ENCODE measurements at places on chromosomes 7 and 10.

- DNase-seq, result no peak
These were observed 30.8 kb upstream of the C10orf67 start for GRCh38 chr10:23375366-23375765.

DNA sequence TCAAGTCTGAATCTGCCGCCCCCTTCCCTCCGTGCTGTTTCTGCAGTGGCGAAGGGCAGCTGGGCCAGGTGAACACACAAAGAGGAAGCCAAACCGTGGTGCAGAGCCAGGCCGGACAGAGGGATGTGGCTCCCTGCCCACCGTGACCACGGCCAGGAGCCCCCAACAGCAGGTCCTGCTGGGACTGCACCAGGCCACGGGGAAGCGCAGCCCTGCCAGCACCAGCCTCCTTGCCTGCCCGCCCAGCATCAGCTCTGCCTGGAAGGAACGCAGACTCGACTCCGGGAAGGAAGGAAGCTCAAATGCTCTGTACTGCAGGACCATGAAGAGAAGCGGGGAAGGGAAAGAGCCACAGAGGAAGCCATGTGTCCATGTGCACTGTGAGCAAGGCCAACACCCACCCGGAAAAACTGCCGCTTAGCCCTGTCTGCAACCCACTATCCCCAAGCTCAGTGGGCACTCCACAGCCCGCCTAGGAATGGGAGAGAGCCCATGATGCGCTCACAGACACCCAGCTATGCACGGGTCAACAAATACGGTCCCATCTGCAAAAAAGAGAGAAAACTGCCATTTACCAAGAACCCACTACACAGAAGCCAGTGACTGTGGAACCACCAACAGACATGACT is 19.0 kb downstream of the GPER1 start:
- DNase-seq, result no peak

DNA sequence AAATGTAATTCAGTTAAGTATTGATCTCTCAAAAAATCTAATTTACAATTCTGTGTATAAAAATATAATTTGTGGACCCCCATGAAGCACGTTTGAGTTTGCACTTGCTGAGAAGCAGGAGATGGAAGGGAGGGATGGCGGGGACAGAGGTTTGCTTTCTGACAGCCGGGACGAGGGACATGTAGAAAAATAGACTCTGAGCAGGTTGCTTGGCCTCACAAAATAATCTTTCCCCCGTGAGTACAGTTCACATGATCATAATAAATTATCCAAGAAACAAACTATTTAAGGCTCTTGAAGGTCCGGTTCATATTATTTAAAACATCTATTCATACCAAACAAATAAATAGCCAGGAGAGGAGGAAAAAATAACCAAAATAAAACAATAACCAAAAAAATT is 10.0 kb downstream of the SHH start:
- no peak for DNase-seq

DNA sequence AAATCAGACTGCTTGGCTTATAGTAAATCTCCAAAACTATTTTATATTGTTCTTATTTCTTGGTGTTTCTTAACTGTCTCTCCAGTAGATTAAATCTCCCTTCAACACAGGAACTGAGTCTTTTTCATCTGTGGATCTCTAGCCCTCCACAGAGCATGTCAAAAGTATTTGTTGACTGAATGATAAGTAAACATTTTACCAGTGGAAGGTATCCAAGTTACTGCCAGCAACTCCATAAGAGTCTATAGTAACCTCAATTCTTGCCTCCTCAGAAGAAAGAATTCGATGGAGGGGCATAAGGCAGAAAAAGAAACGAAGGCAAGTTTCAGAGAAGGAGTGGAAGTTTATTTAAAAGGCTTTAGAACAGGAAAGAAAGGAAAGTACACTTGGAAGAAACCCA is 293.9 kb upstream of the DKK1 start:
- no peak for DNase-seq

- no peak for DNase-seq
These were observed 34.7 kb downstream of the MINDY4 start for GRCh38 chr7:30805931-30806330.

- no peak for DNase-seq
These were observed 36.6 kb upstream of the ZMIZ2 start for GRCh38 chr7:44712012-44712411.

GRCh38 chr7:144588559-144589051 is 185.1 kb upstream of the NOBOX start:
- no peak for DNase-seq

DNA sequence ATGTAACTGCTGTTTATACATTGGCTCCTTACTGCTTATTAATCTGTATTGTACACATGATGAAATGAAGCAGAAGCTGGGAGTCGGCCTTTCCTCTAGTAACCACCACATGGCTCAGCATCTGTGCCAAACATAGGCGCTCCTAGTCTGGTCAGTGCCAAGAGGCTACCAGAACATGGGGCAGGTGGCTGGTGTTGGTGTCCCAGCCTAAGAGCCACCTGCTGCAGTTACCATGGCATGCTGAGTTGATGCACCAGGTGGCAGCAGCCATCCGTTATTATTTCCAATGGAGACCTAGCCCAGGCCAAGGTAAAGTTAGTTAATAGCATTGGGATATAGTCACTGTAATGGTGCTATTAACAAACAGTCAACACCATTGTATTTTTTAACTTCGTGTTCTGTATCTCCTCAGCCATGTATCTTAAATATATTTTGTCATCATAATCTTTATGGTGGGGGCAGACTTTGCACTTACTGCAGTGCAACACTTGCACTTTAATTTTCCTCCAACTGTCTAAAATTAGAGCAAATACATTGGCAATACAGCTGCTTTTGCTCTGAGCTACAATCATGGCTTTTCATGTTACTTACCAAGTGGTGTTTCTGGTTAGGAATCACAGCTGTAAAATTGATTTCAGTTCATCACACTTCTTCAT is 33.1 kb downstream of the HBP1 start:
- DNase-seq, result peak; percentile 58

- no peak for DNase-seq
These were observed 31.6 kb downstream of the TMEM120A start for GRCh38 chr7:75962607-75963380.

DNA sequence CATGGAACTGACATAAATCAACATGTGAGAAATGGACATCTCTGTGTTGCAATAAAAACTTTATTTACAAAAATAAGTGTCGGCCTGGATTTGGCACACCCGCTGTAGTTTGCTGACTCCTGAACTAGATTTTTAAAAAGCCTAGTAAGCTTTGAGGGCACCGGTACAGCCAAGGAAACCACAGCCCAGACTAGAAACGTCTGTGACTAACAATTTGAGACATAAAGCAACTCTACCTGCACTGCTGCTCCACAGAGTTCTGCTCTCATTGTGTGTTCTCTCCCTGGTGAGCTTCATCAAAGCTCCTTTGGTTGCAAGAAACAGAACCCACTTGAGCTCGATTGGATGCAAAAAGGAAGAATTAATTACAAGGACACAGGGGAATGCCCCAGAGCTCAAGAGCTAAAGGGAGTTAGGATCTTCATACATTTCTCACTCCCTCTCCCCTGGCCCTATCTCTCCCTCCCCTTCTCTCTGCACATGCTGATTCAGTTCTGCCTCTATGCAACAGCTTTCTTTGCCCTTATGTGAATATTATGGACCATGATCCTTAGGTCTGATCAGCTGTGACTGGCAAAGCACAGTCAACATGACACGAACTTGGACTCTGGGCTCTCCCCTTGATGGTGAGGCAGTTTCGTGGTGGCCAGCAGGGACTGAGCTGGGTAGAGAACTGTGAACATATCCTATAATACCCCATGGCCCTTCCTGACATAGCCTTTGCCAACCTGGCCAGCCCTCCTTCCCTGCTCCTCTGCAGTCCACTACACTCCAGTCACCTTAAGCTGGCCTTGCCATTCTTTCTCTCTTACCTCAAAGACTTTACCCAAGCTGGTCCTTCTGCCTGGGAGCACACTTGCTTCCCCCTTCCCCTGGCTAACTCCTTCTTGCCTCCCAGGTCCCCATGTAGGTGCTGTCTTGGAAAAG is 77.5 kb upstream of the YAE1 start:
- DNase-seq, result no peak

DNA sequence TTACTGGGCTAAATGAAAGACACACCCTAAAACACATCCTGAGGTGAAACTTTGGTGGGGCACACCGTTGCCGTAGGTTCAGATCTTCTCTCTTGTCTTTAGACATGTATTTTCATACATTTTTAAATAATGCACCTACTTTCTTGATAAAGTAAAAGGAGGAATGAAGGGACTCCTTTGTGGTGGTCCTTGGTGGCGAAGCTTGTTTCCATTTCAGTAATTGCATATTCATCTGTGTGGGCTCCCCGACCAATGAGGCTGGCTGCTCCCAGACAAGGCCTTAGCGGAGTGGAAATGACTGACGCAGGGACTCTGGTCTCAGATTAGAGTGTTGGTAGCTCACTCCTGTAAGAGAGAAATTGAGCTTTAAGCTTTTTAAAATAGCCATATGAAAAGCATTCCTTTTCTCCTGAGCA is 815 bp downstream of the CCSER2 start:
- DNase-seq, result no peak

- no peak for DNase-seq
These were observed 84.5 kb downstream of the ATXN7L1 start for GRCh38 chr7:105791926-105792325.

- DNase-seq, result no peak
These were observed 5.1 kb upstream of the BAZ1B start for GRCh38 chr7:73526896-73527821.

GRCh38 chr10:102837230-102837721 is at the start of gene CYP17A1:
TSS of gene CYP17A1 (minus strand) at chr10:102837413. CDS start at chr10:102837361, 52 bp downstream.
- DNase-seq, result no peak

GRCh38 chr7:103660455-103661371 is 214.7 kb upstream of the SLC26A5 start:
- no peak for DNase-seq

DNA sequence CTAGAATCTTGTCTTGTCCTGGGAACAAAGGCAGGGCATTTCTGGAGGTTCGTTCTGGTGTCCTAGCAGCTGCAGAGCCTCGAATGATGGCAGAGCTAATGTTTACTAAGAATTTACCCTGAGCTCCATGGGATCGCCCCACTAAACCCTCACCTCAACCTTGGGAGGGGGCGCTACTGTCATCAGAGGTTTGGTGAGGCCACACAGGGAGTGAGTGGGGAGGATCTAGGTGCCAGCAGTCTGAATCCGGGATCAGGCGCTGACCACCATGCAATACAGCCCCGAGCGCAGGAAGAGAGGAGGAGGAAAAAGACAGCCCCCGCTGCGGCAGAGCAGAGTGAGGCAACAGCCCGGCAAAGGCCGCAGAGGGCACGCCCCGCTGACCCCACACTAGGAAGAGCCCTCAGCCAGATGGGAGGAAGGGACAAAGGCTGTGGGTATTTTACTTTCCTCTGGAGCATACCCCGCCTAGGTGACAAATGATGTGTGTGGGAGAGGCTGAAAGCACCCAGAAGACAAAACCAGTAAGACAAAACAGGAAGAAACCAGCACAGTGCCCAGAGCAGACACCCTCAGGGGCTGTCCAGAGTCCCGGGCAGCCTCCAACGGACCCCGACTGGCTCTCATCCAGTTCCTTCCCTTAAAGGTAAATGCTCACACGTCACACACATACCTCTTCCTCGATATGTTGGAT is 103.5 kb downstream of the FAM53B start:
- DNase-seq, result no peak

- DNase-seq, result no peak
These were observed 386.1 kb upstream of the COBL start for GRCh38 chr7:51702673-51703072.

- peak; percentile 47 for DNase-seq
These were observed 656.3 kb upstream of the CELF2 start for GRCh38 chr10:10361301-10361885.

DNA sequence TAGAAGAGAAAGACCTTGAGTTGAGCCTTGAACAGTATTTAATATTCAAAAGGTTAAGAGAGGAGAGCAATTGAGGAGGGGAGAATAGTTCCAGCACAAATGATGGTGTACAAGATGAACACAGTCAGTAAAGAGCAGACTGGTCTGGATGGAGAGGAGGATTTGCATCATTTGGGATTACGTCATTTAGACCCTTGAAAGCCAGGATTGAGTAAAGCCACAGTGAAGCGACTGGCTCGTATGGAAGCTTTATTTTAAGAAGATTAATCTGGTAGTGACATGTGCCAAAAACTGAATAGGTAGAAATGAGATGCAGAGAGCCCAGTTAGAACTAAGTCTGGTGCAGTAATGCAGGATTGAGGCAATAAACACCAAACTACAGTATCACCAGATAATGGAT is 52.6 kb downstream of the TRUB1 start:
- no peak for DNase-seq

DNA sequence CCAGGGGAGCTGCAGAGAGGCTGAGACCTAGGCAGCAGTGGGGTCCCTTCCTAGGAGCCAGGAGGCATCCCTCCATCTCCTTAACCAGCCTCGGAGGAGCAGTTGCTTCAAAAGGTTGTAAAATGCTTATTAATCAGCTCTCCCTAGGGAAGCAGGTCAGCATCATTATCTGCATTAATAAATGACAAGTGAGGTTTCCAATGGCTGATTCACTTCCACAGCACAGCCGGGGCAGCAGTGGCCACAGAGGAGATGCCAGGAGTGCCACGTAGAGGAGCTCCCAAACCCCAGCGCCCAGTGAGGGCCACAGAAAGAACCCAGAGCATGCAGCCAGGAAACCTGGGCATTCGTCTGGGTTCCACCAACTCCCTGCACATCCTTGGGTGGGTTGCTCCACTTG is 8.2 kb upstream of the NPFFR1 start:
- no peak for DNase-seq

- no peak for DNase-seq
These were observed 291.3 kb downstream of the REEP3 start for GRCh38 chr10:63812501-63812900.

DNA sequence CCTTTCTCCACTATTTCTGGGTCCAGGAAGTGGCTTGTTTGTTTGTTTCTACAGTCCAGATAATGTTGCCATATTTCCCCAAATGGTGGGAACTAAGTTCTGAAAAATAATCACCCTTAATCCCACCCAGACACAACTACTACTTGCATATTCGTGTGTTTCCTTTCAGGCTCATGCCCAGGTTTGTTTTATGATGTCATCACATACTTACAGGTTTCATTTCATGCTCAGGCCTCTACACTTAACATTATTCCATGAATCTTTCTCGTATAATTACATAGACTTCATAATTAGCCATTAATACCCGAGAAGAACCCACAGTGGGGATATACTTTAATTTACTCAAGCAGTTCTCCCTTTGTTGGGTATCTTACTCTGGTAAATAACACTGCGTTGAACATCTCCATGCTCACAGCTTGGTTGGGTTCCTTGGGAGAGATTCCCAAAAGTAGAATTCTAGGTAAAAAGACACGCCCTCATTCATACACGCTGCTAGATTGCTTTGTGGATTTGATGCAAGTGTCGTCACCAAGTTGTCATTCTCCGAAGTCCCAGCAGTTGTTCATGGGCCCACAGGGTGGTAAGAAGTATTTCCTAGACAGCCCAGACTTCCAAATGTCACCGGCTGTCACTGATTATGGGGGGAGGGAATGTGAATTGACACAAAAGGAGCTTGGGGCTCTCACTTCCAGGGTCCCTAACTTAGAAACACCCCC is 42.6 kb downstream of the UNC5B start:
- no peak for DNase-seq

Data from H1 (cell line).